NCI-H2227 treated with DMSO at 0.1 percent for 48 hours (cell line): ENCODE measurements at places on chromosomes 2 and 18.
A peak's percentile ranks its signal among the peaks of the same experiment; 100 is the strongest.

DNA sequence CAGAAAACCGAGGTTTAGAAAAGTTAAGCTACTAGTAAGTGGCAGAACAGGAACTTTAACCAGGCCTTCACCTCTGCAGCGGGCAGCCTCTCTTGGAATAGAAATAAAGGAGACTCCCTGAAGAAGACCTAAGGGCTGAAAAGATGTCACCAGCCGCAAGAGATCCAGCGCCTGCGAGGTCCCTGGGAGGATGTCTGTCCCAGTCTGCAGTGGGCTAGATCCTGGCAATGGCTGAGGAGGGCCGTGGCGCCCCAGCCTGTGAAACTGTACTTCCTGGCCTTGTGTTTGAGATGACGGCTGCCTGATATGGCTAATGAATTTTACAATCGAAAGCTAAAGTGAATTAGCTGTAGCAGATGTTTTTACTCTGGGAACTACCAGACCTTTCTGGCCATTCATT lies 300.6 kb upstream of the SALL3 start:
- DNase-seq = no peak

- DNase-seq = peak; percentile 45
These were observed 127.3 kb upstream of the ERBB4 start for GRCh38 chr2:212665948-212666347.

DNA sequence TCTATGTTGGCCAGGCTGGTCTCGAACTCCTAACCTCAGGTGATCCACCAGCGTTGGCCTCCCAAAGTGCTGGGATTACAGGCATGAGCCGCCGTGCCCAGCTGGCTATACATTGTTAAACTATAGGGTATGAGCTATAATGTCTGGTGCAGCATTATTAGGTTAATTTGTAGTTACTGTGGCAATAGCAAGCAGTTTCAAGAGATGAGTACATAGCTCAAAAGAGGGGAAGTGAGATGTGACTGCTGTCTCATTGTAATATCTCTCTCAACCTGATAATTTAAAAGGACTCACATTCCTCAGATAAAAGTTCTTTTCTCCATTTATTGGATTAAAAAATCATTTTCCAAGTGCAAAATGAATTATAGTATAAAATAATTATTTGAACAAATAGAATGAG lies 116.4 kb downstream of the INO80D start:
- DNase-seq = no peak

GRCh38 chr18:48161911-48162698 lies 231.6 kb upstream of the SMAD2 start:
- no peak for DNase-seq

- no peak for DNase-seq
These were observed 100.8 kb downstream of the ASB1 start for GRCh38 chr2:238527565-238527964.

DNA sequence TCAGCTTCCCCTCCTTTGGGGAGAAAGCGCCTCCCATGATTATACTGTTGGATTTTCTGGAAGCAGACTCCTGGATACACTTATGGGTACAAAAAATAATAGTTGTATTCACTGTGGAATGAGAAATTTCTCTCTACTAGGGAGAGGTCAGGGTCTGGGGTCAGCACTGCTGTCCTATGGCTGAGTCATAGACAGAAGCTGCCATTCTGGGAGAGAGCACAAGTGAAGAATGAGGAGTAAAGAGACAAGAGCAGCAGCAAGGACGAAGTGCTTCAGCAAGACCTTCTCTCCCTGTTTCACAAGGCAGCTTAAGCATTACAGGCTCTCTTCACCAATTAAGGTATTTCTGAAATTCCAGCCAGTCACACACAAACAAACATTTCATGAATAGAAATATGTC lies 10.1 kb upstream of the UNC80 start:
- peak; percentile 34 for DNase-seq

GRCh38 chr2:4090668-4091630 lies 387.6 kb downstream of the DCDC2C start:
- DNase-seq = peak; percentile 66

- DNase-seq = no peak
These were observed 13.2 kb upstream of the RAB27B start for GRCh38 chr18:54815086-54815485.

DNA sequence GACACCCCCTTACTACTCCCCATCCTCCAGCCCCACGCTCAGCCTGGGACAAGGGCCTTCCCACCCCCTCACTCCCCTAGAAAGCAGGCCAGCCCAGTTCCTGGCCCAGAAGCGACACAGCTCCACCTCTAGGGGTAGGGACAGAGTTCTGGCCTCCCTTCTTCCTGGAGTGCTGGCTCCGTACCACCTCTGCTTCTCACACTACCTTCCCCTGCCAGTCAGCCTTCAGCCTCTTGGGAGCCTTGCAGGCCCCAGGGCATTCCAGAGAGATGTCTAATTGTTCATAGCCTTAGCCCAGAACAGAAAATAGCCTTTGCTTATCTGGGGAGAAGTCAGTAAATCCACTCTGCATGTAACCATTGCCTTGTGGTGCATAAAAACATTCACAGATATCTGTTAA lies 13.1 kb upstream of the CATIP start:
- DNase-seq = no peak

DNA sequence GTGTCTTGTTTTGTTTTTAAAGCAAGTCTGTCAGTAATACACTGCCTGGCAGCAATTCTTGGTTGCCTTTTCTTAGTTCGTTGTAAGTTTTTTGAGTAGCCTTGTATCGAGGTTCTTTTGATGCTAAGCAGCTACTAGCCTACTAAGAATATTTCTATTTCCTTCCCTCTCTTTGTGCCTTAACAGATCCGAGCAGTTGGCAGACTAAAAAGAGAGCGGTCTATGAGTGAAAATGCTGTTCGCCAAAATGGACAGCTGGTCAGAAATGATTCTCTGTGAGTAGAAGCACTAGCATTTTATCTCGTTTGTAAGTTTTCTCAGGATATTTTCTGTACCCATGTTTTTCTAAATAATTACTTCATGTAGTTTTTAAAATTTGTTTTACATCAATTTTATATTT lies 15.1 kb downstream of the MFF start:
- DNase-seq = no peak

- no peak for DNase-seq
These were observed 6.9 kb upstream of the ANXA4 start for GRCh38 chr2:69734854-69735544.

GRCh38 chr2:136131484-136131960 lies 13.6 kb upstream of the CXCR4 start:
- DNase-seq = no peak

- DNase-seq = no peak
These were observed 129.3 kb downstream of the METTL4 start for GRCh38 chr18:2442006-2442405.

GRCh38 chr2:151374436-151374835 lies 17.0 kb downstream of the TNFAIP6 start:
- no peak for DNase-seq

GRCh38 chr18:10689236-10690034 lies 163.6 kb downstream of the NAPG start:
- no peak for DNase-seq

DNA sequence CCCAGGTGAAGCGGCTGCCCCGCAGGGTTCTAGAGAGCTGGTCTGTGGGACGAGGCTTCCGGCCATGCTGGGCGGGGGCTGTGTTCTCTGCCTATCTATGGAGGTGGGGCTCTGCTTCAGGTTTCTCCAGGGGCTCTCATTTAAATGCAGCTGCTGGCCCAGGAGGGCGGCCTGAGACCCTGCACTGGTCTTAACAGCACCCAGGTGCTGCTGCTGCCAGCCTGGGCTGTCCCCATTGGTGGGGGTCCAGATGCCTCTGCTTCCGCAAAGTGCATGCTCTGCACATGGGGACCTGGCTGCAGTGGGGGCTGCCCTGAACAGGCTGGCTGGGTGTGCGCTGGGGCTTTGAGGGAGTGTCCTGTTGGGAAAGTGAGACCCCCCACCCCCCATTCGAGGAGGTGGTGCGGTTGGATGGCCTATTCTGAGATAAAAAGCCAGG lies 29.7 kb upstream of the ALLC start:
- DNase-seq = no peak

DNA sequence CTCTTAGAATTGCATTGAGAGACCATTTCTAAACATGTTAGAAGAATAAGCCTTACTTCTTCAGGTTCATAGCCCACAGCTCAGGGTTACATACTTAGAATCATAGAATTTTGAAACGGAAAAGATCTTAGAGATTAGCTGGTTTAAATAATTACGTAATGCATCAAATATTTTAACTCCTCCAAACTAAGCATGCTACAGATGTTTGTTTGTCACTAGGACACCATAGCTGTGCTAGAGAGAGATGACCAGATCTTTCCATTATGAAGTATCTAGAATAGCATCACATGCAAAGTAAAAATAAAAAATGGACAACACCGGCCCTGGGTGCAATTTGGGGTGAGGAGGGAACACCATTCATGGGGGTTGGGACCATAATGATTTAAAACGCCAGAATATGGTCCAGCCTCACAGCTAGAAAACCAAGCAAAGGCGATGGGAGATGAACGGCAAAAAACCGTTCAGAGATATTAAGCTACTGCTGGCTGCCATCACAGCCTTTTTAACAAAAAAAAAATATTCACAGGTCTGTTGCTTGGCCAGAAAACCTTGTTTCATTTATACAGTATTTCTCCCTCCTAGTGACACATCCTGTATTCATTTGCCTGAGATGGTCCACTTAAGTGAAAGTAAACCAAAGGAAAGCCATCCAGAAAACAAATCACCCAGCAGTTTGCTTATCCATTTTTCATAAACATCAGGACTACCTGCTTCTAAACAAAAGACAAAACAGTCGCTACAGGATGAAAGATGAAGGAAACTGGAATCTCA lies 94.2 kb downstream of the EPHA4 start:
- DNase-seq = no peak

DNA sequence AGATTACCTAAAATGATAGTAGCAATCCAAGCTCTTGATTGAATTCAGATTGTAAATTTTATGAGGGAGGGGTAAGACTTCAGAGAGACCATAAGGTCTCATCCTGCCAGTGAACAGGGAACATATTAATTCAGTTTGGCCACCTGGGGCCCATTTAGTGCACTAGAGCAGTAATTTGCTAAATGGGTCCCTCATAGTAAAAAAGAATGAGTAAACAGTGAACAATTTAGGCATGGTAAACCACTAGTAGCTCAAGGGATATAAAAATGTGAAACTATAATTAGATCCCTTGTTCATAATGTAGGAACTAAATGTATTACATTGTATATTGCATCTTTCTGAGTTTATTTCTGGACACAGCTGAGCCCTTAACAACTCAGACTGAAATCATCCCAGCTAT lies 4.9 kb upstream of the PHLPP1 start:
- peak; percentile 62 for DNase-seq

- no peak for DNase-seq
These were observed 10.3 kb downstream of the ATP8B1 start for GRCh38 chr18:57792631-57793301.

DNA sequence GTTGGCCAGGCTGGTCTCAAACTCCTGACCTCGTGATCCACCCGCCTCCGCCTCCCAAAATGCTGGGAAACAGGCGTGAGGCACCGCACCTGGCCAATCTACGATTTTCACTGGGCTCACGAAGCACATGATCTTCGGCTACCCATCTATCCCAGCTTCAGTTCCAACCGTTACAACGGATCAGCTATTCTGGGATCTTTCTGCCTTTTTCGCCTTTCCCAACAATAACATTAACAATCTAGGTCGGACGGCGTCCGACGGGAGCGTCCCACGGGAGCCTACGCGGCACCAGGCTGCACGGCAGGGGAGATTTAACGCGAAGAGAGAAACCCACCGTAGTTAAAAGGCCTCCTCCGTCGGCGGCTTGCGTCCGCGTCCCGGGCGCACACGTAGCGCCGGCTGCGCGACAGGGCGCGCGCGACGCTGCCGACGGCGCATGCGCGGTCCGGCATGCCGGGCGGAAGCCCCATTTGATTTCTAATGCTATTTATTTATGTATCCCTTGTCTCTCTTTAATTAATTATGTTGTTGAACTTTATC lies at the start of gene MSL3B:
Gene MSL3B (minus strand): TSS at position 394 of the 540 bp plus-strand sequence.
- DNase-seq = peak; percentile 57

DNA sequence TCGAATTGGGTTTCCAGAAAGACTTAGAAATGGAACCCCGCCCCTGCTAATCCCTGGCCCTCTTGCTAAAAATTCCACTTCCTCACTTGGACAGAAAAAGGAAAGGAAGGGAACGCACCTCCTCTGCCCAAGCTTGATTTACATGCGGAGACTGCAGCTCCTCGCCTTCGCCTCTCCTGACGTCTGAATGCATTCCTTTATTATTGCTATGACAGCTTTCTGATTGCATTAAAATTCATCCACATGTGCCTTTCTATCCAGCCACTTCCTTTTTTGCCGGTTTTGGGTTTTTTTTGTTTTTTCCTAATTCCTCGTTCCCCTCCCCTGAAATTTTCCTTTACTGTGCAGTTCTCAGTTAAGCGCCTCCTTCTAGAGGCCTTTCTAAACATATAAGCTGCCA lies 287.8 kb downstream of the CELF4 start:
- DNase-seq = no peak

GRCh38 chr2:176171351-176172006 lies 14.4 kb downstream of the HOXD3 start:
- DNase-seq = no peak

- no peak for DNase-seq
These were observed 18.3 kb downstream of the NHEJ1 start for GRCh38 chr2:219142329-219142728.

GRCh38 chr18:615773-616172 lies 19.0 kb downstream of the CLUL1 start:
- no peak for DNase-seq

DNA sequence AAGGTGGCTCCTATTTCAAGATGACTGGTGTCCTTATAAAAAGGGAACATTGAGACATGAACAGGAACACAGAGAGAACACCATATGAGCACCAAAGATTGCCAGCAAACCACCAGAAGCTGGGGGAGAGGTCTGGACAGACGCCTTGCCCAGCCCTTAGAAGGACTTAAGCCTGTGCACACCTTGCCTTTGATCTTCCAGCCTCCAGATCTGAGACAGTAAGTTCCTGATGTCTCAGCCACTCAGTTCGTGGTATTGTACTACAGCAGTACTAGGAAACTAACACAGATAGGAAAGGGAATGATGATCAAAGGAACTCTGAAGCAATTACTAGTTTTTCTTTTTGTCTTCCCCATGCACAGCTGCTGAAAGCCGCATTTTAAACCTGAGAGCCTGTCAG lies 137.3 kb upstream of the FHL2 start:
- DNase-seq = no peak

- no peak for DNase-seq
These were observed 88.7 kb downstream of the ACVR1 start for GRCh38 chr2:157787364-157787938.

GRCh38 chr2:61900281-61900680 lies 5.2 kb upstream of the COMMD1 start:
- DNase-seq = no peak

GRCh38 chr2:176999301-176999700 lies 213.3 kb upstream of the HNRNPA3 start:
- no peak for DNase-seq

GRCh38 chr2:202286595-202286994 lies 21.0 kb downstream of the NOP58 start:
- DNase-seq = no peak

GRCh38 chr2:134479696-134480330 lies 225.9 kb downstream of the MGAT5 start:
- DNase-seq = no peak

DNA sequence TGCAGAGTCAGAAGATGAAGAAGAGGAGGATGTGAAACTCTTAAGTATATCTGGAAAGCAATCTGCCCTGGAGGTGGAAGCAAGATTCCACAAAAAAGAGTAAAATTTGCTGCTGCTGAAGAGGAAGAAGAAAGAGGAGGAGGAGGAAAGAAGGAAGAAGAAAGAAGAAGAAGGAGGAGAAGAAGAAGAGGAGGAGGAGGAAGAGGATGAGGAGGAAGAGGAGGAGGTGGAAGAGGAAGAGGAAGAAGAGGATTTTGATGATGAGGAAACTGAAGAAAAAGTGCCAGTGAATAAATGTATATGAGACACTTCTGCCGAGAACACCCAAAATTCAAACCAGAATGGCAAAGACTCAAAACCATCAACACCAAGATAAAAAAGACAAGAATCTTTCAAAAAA lies 20.9 kb upstream of the TAF4B start:
- DNase-seq = no peak
